ENCODE measurements at places on chromosomes 12 and 14.

DNA sequence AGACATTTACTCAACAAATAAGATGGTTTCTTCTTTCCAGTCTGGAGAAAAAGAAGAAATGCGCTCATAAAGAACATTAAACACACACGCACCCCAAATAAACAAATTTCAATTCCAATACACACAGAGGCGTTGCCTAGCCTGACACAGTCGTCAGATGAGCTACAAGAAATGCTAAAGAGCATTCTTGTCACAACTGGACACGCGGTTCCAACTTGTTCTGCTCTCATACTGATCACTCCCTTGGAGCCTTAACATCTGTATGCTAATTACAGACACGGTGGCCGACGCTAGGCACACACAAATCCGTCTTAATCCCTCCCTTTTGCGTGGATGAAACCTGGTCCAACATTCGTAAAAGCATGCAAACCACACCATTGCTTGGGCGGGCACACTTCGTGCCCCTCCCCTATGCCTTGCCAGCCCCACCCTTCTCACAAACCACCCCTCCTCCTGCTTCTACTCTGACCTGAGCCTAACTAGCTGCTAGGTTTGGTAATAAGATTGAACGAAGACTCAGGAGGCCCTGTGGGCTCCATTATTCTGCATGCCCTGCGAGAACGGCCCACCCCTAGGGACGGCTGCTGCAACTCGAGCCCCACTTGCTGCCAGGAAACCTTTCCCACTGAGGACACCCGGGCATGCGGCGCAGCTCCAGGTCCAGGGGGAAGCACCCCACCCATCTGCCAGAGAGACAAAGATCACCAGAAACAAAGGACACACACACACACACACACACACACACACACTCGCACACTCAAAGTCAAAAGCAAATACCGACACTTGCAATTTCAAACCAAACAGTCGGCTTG is 1.2 kb downstream of the KCNK10 start:
- no peak for DNase-seq

GRCh38 chr12:47835006-47835830 is 15.5 kb upstream of the HDAC7 start:
- no peak for DNase-seq

DNA sequence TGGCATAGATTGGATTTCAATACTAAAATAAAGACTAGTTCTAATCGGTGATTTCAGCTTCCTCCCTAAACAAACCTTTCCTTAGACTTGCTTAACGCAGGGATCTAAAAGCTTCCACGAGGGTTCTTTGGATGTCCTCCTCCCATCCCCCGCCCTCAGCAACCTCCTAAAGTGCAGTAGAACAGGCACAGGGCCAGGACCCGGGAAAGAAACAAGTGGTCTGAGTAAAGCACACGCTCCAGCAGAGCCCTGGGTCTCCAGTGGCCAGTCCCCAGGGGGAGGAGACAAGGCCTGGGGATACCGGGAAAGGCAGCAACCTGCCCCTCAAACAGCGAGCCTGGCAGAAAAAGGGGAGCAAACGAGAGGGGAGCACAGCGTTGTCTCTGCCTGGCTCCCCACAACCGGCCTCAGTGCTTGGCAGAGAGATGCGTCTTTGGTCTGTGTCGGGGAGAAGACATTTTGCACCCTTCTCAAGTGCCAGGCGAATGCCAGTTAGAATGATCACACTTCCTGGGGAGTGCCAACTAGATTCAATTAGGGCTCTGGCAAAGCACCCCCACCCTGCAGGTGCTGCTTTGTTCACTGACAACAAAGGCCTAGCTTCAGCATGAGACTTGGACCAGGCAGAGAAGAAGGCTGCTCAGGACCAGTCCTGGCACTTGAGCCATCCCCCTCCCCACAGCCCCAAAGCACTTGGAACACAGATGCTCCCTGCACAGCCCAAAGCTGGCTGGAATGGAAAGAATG is 17.1 kb upstream of the SLC6A12 start:
- no peak for DNase-seq

GRCh38 chr12:120474616-120474960 is 5.0 kb upstream of the SRSF9 start:
- DNase-seq: no peak

DNA sequence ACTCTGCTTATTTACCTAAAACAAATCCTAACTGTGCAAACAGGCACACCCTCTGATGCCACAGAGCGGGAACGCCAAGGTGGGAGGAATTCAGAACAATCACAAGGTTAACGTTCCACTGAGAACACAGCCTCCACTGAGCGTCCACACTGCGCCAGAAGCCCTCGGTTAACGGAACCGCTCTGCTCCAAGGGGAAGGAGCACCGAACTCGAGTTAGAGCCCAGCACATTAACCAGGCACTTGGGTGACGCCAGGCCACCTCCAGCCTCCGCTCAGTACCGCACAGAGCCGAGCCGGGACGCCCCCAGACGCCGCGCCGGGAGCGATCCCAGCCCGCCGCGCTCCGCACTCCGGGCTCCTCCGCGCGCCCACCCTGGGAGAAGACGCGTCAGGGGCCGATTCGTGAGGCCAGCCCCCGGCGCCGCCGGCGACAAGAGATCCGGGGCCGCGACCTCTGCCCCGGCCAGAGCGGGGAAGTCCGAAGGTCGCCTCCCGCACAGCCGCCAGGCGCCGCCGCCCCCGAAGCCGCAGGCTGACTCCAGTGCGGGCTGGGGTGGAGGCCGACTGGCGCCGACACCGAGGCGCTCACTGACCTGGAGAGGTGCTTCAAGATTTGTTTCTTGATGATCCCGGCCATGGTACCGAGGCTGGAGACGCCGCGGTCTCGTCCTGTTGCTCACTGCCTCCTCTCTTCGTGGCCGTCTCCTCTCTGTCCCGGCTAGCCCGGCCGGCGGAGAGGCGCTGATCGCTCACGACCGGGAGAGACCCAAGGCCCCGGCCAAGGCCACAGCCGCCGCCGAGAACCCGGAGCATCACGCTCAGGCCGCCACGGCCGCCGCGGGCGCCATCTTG is 450 bp downstream of the BLTP3B start:
- peak; percentile 43 for DNase-seq

- no peak for DNase-seq
Observed at GRCh38 chr12:50187084-50187900, 20.1 kb upstream of the CERS5 start.

DNA sequence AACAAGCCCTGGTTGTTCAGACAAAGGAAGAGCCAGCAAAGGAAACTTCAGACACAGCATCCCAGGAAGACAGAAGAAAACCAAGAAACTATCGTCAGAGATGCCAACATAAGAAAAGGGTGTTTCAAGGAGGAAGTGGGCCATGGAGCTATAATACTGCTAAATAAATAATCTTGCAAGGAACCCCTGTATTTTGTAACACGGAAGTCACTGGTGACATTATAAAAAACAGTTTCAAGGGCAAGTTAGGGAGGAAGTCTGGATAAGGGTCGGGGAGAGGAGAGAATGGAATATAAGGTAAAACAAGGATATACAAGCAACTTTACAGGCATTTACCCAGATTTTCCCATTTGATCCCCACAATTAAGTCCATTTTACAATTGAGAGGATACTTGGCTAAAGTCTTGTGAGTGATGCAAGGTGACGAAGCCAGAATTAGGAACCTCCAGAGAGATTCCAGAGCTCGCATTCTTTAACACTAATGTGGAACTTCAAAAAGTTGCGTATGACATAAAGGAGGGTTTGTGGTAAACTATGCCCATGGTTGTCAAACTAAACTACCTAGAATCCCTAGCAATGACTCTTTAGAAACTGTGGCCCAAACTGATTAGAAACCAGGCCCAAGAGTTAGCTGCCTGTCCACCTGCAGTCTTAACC is 46.4 kb downstream of the PPM1H start:
- no peak for DNase-seq

DNA sequence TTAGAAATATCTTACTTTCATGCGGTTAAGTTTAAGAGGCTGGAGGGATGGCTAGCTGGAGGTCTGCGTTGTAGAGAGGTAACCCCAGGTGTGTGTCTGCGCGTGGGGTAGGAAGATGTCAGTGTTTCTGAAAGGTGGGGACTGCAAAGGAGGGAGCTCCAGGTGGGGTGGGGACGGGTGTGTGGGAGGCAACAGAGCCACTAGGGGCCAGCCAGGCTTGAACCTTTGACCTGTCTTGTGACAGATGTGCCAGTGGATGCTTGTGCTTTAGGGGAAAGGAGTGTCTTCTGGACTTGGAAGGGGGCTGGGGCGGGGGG is 841 bp downstream of the GLI1 start:
- no peak for DNase-seq

Data from bone marrow (tissue), 2 donors.